ENCODE measurements at places on chromosomes 4 and X. TPM values are rescaled to one million over a fixed set of nuclear protein-coding genes. Genes with fewer than 3 reads are reported as not detected.

Gene DUSP21
- not detected for total RNA-seq

Gene STS
- 0.50 TPM for total RNA-seq

Gene GAGE13
- not detected for total RNA-seq

Gene SNCA
- total RNA-seq = not detected

Gene RTL5
- 0.18 TPM for total RNA-seq

Gene OR13H1
- total RNA-seq = not detected

Gene TREX2
- 1.4 TPM for total RNA-seq

Gene RHOXF2
- total RNA-seq = not detected

Gene ARHGAP36
- not detected for total RNA-seq

Gene HHIP
- total RNA-seq = not detected

Gene CTAG2
- not detected for total RNA-seq

Gene ASMT
- total RNA-seq = 0.41 TPM

Gene WWC2
- 1.9 TPM for total RNA-seq

Gene HSFX2
- total RNA-seq = not detected

Gene SERTM2
- total RNA-seq = not detected

DNA sequence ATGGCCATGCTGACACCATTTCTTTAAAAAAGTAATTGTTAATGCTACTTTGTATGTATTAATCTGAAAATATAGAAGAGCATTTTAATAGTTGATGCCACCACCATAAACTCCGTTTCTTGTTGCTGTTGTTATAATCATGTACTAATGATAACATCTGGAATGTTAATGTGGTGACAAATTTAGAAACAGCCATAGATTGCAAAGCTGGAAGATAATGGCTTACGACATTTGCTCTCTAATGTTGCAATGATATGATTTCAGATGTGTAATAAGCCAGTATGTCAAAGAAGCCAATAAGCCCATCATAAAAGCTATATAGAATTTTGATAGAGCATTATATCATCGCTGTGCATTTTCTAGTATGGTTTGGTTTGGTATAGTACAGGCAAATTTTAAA is 579.4 kb upstream of the ZFP42 start:
- DNase-seq = no peak

DNA sequence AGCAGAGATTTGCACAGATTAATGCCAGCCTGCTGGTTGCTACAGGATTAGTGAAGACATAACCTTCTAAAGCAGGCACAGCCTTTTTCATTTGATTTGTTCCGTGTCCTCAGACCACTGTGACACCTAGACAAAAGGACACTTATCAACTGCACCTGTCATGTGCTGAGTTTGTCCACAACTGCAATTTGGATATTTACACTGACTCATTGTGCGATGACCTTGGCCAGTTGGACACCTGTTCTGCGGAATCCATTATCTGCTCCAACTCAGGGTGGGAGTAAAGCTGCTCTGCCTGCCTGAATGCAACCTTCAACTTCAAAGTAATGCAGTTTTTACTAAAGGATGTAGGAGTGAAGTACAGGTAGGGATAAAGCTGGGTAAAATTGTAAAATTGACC is 4.1 kb upstream of the NR0B1 start:
- no peak for DNase-seq

GRCh38 chr4:185817403-185817818 is 5.4 kb upstream of the SORBS2 start:
- no peak for DNase-seq

DNA sequence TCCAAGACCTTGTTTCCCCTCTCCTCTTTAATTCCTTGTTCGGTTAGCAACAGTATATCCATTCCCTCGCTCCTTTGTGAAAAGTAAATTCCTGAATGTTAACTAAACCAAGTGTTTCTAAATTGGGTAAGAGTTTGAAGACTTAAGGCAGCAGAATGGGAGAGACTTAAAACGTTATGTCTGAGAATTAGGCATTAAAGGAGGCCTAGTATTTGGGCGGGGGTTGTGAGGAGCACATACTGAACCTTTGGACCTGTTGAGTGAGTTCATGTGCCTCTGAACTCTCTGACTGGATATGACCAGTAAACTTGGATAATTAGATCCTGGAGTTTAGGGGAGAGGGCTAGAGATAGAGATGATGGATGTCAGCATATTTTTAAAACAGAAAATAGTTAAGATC is 1.2 kb downstream of the MSMO1 start:
- no peak for DNase-seq

GRCh38 chr4:38002451-38003071 is 42.4 kb downstream of the PTTG2 start:
- no peak for DNase-seq

DNA sequence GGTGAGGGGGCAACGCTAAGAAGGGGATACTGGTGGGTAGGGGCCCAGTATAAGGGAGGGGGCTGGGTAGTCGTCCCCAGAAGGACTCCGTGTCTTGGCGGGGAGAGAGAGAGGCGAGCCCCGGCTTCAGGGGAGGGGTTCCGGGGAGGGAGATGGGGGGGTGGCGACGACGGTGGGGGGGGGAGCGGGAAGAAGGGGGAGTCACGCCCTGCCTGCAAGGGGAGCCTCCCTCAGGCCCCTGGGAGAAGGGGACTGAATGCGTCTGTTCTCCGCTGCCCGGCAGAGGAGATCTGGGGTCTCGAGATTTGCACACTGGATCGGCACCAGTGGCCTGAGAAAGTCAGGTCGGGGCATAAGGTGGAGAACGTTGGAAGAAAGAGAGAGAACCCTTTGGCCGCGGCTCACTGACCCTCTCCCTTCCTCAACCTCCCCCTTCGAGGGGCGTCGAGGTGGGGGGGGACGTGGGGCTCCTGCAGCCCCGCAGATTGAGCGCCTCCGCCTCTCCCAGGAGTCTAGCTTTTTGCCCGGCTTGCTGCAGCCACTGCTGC is 609 bp upstream of the BCORL1 start:
- DNase-seq = no peak

- DNase-seq = no peak
Measured at GRCh38 chr4:23686169-23686897, 203.5 kb downstream of the PPARGC1A start.

GRCh38 chr4:67250131-67250896 is 295.0 kb downstream of the CENPC start:
- DNase-seq = no peak

GRCh38 chr4:111957997-111958396 is 187.3 kb upstream of the FAM241A start:
- DNase-seq = no peak

DNA sequence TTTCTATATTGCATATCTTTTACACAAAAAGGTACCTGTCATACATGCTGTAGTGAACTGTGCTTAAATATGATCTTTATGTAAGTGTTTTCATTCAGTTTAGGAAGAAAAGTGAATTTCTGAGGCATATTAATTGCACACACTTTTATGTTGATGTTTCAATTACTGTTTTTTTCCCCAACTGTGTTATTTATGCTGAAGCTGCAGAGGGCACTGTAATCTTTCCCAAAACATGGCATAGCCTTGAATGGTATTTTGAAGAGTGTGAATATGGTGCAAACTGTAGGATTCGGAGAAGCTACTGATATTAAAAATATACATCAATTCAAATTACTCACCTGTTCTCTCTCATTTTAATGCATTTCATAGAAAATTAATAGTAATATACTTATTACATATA is 6.0 kb upstream of the CENPE start:
- no peak for DNase-seq

- DNase-seq = no peak
Measured at GRCh38 chrX:87687703-87688102, 170.1 kb downstream of the KLHL4 start.

GRCh38 chr4:175871774-175872405 is 59.8 kb upstream of the GPM6A start:
- DNase-seq = no peak

GRCh38 chrX:110536816-110537215 is 178.2 kb downstream of the RTL9 start:
- no peak for DNase-seq

- DNase-seq = no peak
Measured at GRCh38 chrX:107748506-107748905, 27.1 kb downstream of the TSC22D3 start.

DNA sequence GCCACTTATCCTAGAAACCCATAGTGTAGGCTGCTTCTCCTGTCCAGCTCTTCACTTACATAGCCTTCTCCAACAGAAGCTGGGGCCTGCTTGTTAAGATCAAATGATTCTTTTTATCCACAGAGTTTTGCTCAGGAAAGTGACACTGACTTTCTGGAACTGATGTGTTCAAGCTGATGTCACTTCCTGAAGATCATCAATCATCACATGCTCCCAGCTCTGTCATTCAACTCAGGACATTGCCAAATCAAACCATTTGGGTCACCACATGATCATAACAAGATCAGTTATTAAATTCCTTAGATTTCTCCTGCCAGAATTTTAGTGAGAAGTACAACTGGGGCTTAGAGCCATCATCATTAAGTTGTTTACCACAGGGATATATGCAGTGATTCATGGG is 39.4 kb downstream of the GLRA3 start:
- DNase-seq = no peak

DNA sequence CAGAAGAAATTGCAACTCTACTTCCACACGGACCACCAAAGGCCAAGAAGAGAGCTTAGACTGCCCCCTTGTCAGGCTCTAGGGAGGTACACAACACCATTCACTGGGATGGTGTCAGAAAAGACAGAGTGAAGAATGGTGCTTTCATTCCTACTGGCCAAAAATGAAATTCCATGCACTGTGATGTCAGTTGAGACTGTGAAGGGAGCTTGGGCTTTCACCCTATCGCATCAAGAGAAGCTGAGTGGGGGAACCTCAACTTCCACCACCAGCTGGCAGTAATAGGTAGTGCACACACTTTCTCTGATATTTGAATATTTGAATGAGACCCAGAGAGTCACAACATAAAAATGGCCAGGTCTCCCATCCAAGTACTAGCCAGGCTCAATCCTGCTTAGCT is 65.9 kb downstream of the ZNF711 start:
- no peak for DNase-seq

- no peak for DNase-seq
Measured at GRCh38 chr4:174604198-174604597, 81.9 kb upstream of the HPGD start.

- DNase-seq = no peak
Measured at GRCh38 chr4:176789955-176790354, 2.8 kb downstream of the VEGFC start.
